NCI-H460 (cell line): ENCODE measurements at places on chromosomes 2 and 18.

DNA sequence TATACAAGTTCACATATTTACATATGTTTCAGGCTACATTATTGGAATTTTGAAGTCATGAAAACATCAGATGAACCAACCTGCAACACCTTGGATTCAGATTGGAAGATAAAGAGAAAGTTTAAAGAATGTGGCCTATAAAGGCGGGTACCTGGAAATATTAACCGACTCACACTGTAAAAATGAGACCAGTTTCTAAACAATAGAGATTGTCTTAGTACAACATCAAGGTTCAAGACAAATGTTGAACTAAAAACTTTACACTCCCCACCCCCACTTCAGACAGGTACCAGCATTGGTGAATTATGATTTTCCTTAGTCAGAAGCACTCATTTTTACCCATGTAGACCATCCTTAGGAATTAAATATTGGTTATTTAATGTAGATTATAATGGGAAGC, 186.4 kb upstream of the EPC2 start:
- DNase-seq: no peak

GRCh38 chr18:63319383-63320122, at the start of gene BCL2:
BCL2 (minus strand) TSS chr18:63319769.
- no peak for DNase-seq

DNA sequence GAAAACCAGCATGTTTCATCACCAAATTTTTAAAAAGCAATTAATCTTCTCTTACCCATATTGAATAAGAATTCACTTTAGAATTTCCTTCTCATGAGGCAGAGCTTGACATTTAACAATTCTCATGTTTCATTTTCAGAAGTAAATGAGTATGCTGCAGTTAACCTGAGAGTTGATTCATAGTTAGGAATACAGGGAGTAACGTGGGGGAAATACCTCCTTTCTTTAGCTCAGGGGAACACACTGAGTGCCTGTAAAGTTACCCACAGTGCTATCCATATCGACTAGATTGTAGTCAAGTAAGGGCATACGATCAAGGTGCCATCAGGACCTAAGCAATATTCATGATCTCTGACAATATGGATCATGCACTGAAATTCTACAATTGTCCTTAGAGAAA, 38.9 kb upstream of the ATIC start:
- DNase-seq: no peak

DNA sequence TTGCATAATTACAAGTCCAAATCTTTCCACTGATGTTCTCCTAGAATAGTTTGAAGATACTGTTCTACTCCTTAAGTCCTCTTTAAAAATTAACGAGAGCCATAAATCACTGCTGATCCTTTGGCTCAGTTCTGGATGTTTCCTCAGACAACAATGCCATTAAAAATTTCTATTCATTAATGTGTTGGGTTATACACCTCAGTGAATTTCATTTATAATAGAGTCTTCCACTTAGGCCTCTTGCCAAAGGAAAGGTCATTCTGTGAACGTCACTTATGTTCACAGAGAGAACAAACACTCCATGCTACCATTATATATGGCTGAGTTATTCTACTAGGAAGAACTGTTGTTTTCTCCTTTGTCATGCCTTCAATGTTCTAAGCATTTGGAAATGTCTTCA, 1472.3 kb upstream of the CELF4 start:
- no peak for DNase-seq

DNA sequence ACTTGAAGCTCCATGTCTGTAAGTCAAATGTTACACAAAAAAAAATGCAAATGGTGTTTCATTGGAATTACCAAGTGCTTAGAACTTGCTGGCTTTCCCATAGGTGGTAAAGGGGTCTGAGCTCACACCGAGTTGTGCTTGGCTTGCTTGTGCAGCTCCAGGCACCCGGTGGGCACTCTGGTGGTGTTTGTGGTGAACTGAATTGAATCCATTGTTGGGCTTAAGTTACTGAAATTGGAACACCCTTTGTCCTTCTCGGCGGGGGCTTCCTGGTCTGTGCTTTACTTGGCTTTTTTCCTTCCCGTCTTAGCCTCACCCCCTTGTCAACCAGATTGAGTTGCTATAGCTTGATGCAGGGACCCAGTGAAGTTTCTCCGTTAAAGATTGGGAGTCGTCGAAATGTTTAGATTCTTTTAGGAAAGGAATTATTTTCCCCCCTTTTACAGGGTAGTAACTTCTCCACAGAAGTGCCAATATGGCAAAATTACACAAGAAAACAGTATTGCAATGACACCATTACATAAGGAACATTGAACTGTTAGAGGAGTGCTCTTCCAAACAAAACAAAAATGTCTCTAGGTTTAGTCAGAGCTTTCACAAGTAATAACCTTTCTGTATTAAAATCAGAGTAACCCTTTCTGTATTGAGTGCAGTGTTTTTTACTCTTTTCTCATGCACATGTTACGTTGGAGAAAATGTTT, 97.9 kb upstream of the IL1R2 start:
- DNase-seq: no peak

DNA sequence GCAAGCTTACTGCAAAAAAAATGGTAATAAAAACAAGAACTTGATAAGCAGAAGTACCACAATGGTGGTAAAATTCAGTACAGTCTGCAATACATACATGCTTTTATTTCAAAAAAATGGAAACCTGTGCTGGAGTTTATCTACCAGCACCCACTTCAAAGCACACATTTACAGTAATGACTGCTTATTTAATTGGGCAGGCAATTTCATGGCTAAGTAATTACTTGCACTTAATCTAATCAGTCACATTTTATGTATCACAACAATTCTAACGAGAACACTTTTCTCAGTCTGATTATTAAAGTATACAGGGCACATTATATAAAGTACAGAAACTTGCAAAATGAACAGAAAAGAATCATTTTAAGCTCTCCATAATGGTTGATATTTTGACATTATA, 5.2 kb downstream of the APCDD1 start:
- no peak for DNase-seq

DNA sequence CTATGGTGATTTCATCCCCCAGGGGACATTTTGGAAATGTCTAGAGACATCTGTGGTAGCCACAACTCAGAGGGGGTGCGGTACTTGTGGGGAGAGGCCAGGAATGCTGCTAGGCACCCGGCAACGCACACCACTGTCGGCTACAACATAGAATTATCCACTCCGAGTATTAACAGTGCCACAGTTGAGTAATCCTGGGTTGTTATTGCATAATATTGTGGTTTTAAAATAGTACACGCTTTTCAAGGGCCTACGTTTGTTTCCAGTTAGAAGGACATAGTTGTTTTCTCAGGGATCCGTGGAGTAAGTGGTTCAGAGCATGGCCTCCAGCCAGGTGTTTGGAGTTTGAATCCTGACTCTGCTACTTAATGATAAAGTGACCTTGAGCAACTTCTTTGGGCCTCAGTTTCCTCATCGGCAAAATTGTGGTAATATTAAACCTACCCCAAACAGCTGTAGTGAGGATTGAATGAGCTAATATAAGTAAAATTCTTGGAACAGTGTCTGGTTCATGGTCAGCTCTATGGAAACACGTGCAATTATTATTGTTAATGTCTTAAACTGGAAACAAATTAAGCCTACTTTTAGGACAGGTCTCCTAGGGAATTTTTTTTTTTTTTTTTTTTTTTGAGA, 24.5 kb downstream of the CYP27A1 start:
- DNase-seq: peak; percentile 39

- DNase-seq: no peak
Measured at GRCh38 chr2:101807242-101807641, 109.7 kb downstream of the MAP4K4 start.

DNA sequence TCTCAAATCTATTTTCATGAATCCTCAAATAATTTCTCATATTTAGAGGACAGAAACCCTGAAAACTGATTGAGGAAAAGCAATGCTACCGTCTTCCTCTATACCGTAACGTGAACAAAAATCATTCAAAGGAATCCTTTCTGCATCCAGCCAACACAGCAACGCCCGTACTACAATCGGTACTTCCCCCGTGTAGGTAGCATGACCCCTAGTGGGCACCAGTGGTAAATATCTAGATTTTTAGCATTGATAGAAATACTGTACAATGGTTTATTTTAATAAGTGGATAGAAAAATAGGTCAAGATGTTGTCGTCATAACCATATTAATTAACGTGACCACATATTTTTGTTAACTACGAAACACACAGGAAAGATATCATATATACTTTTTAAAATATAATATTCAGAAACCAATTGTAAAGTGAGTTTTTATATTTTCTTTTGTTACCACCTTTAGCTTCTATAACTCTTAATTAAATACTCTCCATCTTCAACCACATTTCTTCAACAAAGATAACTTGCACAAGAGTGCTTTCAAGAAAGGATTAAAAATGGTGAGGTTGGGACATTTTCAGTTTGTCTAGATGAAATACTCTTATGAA, 194.1 kb downstream of the SS18 start:
- peak; percentile 14 for DNase-seq

GRCh38 chr18:58592223-58593214, 36.4 kb downstream of the ALPK2 start:
- no peak for DNase-seq

- no peak for DNase-seq
Measured at GRCh38 chr18:69725009-69725408, 222.7 kb downstream of the CD226 start.

DNA sequence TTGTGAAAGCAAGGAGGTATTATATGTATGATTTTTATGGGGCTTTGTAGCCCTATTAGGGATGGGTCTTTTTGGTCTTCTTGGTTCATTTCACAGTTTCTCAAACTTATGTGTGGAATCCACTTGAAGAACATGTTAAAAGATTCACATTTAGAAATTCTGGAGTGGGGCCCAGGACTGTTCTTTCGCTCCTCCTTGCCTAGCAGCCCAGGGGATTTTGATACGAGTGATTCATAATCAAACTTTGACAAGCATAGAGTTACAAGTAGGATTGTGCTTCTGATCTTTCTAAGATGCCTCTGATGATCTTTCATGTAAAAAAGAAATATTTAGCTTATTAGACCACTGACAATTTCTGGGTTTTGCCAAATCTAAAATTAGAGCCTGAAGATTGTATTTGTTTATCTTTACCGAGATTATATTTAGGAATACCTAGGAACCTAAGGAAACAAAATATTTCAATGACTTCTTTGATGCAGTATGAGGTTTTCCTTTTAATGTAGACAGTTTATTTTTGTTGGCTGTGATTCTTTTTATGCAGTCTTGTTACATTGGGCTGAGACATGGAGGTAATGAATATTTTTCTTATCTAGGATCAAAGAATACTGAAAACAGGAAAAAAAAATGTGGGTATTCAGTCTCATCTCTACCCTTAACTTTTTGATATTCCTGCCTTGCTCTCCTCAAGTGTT, 324.0 kb downstream of the PARD3B start:
- DNase-seq: no peak

DNA sequence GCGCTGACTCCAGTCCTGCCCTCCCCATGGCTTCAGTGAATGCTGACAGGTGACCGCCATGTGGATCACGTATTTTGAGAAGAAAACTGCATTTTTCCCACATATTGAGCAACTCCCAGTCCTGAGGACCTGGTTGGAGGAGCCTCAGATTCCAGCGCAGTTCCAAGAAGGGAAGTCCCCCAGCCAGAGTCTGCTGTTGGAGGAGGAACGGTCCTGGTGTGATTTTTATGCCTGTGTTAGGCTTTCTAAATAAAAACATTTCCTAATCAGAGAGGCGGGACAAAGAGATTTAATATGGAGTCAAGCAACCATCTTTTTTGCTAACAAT, 32.3 kb upstream of the COL6A3 start:
- no peak for DNase-seq

DNA sequence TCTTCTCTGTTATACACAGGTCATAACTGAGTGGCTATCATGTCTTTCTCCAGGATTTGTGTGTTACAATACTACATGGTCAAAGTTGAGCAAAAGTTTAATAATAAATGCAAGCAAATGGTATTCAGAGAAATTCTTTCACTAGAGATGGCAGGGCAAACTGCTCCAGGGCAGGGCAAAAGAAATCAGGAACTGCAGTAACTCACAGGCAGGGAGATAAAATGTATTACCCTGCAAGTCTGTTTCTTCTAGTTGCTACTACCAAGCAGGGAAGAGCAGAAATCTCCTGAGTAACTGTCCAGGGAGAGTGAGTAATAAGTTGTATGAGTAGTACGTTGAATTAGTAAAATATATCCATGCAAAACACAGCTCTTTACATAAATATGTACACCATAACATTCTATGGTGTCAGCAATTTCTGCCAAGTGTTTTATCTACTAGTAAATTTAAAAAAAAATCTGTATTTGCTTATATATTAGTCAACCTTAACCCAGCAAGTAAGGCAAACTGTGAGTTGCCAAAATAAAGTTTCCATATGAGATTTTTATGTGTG, 404.1 kb downstream of the ZEB2 start:
- DNase-seq: no peak

- no peak for DNase-seq
Measured at GRCh38 chr18:10035281-10035991, 121.6 kb downstream of the VAPA start.

- DNase-seq: no peak
Measured at GRCh38 chr2:144516411-144516980, 3.4 kb downstream of the ZEB2 start.

- no peak for DNase-seq
Measured at GRCh38 chr2:30250421-30250820, 19.1 kb downstream of the LBH start.

DNA sequence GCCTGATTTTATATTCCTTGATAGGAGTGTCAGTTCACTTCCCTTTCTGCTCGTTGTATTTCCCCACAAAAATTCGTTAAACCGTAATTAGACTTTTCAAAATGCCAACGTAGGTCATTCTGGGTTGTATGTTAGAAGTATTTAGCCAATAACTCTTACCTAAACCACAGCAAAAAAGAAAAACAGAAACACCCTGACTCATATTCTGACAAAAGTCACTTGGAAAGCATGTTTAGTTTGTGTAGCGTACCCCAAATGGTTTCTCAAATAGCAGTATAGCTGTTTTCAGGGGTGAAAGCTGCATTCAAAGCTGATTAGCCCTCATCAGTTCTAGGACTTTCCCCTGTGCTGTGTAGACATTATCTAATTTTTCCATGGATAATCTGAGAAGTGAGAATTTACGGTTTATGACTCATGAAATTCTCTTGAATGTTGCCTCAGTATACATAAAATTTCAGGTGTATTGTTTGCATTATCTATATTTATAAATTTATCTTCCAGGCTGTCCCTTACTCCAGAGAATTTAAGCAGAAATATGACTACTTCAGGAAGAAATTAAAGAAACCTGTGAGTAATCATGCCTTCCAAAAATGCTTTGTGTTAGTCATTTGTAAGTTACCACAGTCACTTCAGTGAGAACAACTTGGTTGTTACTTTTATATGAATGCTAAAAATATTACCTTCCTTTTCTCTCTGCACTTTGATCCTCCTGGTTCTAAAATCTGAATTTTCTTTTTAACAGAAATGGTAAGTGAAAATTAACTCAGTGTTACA, 264.9 kb downstream of the ALPK2 start:
- DNase-seq: no peak

DNA sequence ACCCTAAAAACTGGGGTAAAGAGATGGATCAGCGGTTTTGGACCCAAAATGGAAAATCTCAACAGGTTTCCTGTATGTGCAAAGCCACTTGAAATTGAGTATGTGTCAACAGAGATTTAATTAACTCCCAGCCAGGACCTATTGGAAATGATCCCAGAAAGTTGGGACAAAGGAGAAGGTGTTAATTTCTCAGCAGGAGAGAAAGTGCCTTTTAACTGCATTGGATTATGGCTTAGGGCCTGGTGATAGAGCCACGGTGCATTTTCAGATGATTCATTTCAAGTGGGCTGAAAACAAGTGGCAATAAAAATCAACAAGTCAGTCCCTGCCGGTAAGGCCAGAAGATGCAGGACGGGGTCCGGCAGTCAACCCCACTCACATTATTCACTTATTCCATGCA, 80.2 kb upstream of the BCL11A start:
- no peak for DNase-seq
